ENCODE measurements at places on chromosomes 7 and 10.
A peak's percentile ranks its signal among the peaks of the same experiment; 100 is the strongest.

DNA sequence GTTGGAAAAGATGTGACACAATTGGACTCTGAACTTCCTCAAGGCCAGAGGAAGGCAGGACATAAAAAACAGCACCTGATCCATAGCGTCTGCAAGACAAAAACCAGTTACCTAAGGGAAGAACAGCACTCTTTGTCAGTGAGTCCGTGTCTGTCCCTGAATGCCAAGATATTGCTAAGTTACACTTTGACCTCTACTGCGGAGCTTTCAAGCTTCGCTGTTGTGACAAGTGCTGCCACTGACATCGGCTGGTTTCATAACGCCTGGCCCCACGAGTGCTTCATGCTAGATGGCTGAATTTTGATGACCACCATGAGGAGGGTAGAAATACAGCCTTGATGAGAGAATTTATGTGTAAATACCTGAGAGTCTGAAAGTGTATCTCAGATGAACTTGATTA lies 49.7 kb upstream of the JAZF1 start:
- DNase-seq, result no peak

DNA sequence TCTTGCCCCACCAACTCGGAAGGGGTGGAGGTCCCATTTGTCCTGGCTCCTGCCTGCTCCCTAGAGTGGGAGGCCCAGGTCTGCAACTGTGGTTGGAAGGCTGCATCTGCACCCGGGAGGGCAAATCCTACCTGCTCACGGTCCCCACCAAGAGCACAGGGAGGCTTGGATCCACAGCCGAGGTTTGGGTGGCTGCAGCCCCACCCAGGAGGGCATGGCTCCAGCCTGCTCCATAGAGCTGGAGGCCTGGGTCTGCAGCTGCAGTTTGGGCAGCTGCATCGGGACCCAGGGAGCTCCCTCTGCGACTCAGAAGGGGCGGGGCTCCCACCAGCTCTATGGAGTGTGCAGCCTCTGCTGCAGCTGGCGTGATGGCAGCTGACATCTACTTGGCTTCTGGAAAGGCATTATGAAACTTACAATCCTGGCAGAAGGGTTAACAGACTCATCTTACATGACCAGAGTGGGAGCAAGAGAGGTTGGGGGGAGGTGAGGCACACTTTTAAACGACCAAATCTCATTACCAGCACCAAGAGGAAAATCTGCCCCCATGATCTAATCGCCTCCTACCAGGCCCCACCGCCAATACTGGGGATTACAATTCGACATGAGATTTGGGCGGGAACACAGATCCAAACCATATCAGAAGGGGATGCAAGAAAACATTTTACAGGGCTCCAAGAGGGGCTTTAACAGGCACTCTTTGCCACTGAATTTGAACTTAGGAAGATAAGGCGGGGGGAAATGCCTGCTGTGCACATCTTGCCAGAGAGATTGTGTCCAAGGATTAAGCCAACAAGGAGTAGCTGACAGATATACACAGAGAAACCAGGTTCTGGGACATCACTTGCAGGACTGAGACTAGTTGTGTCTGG lies 8.2 kb upstream of the BLVRA start:
- peak; percentile 66 for DNase-seq

DNA sequence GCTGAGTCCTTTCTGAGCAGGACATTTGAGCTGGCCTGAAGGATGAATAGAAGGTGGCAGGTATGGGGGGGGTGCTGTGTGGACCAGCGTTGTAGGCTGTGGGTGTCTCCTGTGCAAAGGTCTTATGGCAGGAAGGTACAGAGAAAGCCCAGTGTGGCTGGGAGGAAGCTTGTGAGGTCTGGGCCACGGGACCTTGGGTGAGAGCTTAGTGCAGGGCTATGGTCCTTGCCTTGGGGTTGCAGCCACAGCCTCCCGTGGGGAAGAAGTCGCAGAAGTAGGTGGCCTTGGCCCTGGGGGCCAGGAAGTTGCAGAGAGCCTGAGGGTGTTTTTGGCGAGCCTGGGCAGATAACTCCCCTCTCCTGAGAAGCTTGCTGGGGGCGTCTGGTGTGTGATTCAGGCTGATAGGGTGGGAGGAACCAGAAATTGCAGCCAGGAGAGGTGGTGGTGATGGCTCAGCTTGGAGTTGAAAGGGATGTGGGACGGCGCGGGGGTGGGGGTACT lies 172.0 kb upstream of the TNRC18 start:
- no peak for DNase-seq

- no peak for DNase-seq
Observed at GRCh38 chr7:2662273-2663120, 25.5 kb upstream of the AMZ1 start.

- no peak for DNase-seq
Observed at GRCh38 chr7:137846549-137846826, 286 bp downstream of the DGKI start.

DNA sequence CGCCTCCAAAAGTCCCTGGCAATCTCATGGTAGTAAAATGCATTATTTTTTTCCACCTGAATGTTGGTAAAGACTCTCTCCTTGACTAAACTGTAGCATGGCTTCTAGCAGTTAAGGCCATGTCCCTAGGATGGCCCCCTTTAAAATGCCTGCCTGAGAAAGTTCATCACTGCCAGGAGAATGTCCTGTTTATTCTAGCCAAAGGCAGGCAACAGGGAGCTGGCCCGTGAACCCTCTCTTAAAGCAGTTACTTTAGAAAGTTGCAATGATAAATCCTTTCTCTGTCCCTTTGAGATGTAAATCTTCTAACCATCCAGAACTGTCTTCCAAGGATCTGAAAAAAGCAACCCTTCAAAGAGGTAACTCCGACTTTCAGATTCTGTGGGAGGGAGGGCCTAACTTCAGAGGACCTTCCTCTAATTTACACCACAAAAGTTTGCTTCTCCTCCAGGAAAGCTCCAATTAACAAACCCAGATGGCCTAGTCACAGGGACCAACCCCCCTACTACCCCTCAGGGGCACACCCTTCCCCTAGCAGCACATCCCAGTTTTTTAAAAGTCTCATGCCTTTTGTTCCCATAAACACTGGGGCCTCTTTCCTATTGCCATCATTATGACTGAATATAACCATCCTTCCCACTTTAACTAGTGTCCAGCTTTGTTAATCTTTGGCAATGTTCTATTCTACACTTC lies 5.5 kb downstream of the DNTT start:
- DNase-seq, result no peak

DNA sequence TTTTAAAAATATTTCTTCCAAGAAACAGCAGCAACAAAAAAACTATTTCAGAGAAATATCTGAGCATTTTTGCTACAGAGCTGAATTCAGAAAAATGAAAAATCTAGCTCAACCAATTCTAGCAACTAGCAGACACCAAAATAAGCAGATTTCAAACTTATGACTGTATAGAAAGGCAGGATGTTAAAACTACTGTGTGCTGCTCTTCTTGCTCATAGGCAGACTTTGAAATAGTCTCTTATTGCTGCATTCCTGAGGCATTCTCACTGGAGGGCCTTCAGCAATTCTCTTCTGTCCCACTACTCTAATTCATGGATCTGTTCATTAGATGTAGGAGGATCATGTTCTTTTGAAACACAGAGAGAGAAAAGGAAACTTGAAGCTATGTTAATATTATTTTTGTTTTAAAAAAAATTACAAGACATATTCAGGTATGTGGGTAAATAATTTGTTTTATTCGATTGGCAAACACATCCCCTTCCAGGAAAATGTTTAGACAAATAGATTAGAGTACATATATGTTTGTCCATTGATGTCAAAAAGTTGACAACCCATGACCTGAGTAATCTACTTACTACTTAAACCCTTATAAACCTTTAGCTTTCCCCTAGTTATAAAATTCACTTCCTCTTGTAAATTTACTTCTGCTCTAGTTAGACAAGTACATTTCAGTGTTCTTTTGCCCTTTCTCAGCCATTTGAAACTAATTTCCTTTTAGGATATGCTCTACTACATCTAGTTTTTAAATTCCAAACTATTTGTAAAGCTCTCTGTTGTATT lies 428.2 kb upstream of the POT1 start:
- no peak for DNase-seq
